ENCODE measurements at places on chromosomes 7 and 10.

GRCh38 chr7:151063212-151063561 is 3.8 kb downstream of the SLC4A2 start:
- no peak for DNase-seq

GRCh38 chr7:34823650-34824258 is 165.7 kb downstream of the NPSR1 start:
- peak; percentile 41 for DNase-seq

DNA sequence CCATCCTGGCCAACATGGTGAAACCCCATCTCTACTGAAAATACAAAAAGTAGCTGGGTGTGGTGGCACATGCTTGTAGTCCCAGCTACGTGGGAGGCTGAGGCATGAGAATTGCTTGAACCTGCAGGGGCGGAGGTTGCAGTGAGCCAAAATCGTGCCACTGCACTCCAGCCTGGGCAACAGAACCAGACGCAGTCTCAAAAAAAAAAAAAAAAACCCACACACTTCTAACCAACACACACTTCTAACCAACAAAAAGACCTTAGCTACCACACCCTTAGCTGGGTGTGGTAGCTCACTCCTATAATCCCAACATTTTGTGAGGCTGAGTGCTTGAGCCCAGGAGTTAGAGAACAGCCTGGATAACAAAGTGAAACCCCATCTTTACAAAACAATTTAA is 33.9 kb upstream of the SPOCK2 start:
- DNase-seq, result no peak

DNA sequence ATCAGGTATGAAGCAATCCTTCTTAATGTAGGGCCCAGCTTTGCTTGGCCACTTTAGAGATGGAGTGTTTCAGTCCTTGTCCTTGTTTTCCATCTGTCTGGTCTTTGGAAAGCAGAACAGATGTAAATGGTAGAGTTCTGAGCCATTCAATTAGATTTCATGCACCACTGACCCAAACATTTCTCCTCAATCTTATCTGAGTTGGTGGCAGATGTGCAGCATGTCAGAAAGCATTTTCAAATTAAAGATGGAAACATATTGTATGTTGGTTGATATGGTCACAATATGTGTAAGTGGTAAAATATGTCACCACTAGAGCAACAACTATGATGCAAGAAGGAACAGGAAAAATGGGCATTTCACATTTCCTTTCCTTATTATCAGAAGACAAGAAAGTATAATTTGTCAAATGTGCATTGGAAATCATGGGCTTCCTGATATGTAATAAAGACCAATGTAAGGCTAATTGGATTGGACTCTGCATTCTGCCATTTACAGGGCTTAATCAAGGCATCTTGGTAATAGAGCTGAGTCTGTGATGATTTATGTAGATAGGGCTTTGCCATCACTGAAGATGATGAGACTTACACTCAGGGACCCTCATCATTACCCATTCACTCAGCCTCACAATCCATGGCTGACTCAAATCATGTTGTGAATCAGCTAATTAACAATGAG is 750.7 kb downstream of the NRG3 start:
- DNase-seq, result no peak

DNA sequence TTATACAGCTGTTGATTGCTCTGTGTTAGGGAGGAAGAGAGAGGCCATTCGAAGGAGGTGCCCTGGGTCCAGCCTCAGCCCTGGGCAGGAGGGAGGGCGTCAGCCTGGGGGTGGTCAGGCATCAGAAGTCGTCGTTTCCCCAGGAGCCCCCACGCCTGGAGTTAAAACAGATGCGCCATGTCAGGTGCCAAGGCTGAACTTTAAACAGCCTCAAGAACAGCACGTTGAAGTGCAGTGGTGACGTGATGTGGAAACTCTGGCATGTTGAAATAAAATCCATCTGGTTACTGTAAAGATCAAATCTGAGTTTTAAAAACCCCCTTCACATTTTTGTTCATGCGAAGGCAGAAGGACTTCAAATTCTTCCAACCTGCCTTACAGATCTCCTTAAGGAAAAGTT is 128.4 kb upstream of the PPP2R2D start:
- DNase-seq, result no peak

GRCh38 chr7:88771417-88771816 is 11.9 kb downstream of the ZNF804B start:
- no peak for DNase-seq

- DNase-seq, result no peak
Measured at GRCh38 chr7:149735779-149736477, 37.5 kb downstream of the ZNF467 start.

GRCh38 chr7:149772241-149772955 is 990 bp downstream of the ZNF467 start:
- DNase-seq, result no peak

GRCh38 chr10:101656890-101657289 is 38.1 kb downstream of the FBXW4 start:
- no peak for DNase-seq

GRCh38 chr7:150323682-150324372 is 482 bp upstream of the ACTR3C start:
- DNase-seq, result no peak

GRCh38 chr7:96599288-96599936 is 110.2 kb downstream of the SEM1 start:
- DNase-seq, result no peak

GRCh38 chr10:44853148-44853734 is 57.9 kb upstream of the TMEM72 start:
- DNase-seq, result no peak

DNA sequence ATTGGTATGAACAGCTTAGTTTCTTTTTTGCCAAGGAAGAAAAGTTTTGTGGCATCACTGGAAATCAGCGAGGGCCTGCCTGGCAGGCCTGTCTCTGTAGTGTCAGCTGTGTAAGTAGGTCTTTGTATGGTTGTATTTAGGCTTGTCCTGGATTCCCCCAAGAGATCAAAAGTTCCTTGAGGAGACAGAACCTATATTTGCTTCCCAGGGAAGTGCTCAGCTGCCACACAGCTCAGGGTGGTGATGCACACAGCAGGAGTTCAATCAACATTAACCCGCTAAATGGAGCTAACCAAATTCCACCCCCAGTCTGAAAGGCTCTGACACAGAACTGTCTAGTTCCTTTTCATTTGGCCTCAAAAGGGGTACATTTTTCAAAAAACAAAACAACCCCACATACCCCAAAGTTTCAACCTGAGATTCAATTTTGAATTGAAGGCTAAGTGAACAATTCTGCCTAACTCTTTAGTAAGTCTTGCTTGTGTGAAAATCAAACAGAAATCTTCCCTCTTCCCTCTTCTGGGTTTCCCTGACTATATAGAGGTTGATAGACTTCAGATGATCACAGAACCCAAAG is 124.4 kb downstream of the CLEC2L start:
- DNase-seq, result no peak

GRCh38 chr10:33304423-33305225 is 29.8 kb downstream of the NRP1 start:
- no peak for DNase-seq

DNA sequence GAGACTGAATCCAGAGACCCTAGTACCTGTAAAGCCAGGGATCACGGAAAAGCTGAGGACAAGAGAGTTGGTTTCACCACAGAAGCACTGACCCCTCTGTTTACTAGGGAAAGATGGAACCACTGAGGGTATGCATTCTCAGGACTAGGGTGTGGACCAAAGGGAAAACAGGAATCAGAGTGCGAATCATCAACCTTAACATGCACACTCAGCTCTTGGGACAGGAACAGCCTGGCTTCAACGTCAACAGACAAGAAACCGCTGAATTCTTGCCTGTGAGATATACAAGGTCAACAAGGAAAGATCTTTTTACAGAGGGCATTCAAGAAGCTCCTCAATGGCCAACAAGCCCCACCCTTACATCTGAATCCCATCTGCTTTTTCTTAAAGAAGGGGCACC is 14.9 kb downstream of the TNRC18 start:
- no peak for DNase-seq

DNA sequence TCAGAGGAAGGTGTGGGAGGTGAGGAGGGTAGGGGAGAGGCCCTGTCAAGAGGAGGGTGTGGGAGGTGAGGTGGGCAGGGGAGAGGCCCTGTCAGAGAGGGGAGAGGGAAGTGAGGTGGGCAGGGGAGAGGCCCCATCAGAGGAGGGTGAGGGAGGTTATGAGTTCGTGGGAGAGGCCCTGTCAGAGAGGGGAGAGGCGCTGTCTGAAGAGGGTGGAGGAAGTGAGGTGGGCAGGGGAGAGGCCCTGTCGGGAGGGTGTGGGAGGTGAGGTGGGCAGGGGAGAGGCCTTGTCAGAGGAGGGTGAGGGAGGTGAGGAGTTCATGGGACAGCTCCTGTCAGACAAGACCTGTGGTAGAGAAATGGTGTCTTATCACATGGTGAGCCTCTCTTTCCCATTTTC is 74.4 kb downstream of the INPP5A start:
- DNase-seq, result no peak

GRCh38 chr10:86127274-86127819 is 239.2 kb downstream of the GRID1 start:
- DNase-seq, result no peak

DNA sequence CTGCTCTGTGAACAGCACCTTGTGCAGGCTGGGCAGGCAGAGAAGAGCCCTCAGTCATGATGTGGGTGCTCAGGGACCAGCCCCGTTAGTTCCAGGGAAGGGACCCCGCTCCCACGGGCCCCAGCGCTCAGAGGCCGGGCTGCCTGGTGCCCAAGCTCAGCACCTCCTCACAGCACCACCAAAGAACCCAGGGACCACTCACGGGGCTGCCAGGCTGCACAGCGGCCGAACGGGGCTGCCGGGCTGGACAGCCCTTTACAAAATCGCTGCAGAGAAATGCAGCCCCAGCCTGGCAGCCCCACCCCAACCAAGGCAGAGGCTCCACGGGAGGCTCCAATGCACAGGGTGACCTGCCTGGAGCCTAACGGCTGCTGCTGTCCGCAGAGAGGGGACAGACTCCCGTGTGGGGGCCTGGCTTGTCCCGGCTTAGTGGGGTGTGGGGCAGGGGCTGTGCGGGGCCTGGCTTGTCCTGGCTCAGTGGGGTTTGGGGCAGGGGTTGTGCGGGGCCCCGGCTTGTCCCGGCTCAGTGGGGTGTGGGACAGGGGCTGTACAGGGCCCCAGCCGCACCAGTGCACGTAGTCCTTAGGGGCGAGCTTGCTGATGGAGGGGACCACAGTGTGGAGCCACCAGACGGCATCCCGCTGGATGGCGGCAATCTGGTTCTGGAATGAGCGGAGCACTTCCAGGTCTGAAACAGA is 9.2 kb downstream of the INTS1 start:
- no peak for DNase-seq

DNA sequence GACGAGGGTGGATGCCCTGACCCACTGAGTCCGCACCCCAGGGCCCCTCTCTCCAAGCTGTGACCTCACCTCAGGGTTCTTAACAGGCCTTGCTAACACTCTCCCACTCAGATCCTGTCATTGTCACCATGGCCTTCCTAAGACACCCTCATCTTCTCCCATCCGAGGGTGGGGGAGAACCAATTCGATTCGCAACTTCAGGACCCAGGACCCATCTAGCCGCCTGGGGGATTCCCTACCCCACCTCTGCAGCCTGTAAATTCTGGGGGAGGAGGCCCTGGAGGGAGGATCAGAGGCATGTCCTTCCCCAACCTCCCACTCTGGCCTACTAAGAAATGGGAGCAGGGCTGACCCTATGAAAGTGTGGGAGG is 17.4 kb downstream of the TRIM8 start:
- DNase-seq, result no peak

DNA sequence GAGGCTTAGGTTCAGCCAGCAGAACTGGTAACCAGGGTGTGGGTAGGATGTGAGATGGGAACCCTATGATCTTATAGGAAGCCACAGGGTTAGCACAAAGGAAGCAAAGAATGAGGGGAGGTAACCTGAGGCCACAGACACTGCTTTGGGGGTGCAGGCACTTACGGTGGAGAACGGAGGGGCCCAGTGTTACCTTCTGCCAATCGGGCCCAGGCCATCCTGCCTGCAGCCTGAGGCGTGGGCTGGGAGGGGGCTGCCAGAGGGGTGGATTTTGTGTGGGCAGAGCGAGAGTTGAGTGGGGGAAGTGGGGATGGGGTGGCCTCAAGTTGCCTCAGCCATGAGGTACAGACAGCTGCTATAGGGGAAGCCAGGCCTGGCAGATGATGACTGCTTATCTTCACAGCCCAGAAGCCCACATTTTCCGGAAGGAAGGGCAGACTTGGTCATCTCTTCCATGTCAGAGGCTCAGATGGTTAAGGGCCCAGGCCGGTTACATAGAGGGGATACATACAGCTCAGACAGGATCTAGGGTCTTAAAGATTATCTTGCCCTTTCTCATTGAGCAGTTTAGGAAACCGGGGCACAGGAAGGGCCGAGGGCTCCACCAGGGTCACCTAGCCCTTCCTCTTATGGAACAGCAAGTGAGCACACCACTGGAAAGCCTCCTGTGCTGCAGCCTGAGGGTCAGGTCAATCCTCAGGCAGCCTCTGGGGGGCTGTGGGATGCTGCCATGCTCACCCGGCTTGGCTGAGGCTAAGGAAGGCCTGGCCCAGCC is 24.4 kb upstream of the VSIR start:
- no peak for DNase-seq

DNA sequence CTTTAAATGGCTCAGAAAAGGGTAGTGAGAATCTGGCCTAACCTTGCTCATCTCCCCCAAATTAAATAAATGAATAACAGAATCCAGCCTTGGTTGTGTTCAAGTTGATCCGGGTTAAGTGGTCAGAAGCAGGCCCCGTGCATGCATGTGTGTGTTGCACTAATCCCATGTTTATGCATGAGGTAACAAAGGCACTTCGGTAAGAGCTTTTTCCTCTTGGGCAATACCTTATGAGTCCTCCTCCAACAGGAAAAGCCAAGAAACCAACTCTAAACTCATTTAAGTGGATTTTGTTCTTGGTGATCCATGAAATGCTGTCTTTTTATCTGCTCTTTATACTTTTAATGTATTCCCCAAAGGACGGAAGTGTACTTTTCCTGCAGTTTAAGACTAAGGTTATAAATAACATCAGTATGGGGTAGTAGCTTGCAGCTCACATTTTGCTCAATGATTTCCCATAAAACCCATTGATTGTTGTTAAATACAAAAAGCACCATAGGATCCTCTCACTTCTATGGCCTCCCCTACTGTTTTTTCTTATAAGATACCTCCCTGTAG is 104.9 kb upstream of the YAE1 start:
- DNase-seq, result no peak

DNA sequence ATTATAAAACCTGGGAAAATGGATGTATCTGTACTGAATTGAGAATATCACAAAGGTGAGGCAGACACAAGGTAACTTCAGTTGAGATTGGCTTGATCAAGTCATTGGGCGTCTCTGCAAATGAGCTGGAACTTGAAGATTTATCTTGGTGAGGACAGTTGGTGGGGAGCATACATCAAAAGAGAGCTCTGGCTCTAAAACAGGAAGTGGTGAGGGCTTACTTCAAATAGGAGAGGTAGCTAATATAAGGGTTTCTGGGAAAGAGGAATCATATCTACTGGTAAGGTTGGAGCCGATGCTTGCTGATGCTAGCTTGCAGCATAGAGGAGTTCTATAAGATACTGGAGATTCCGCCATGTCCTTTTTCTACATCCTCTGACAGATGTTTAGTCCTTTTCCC is 39.9 kb upstream of the FGL2 start:
- no peak for DNase-seq

- no peak for DNase-seq
Measured at GRCh38 chr10:131111007-131111406, 200.5 kb downstream of the TCERG1L start.

GRCh38 chr10:85673270-85673669 is 693.3 kb downstream of the GRID1 start:
- no peak for DNase-seq

Measured in stimulated activated CD4-positive, alpha-beta T cell treated with anti-CD3 and anti-CD28 coated beads, Interleukin-1b, Interleukin-23, amount 100 ng/mL, for 24 hours (primary cell).